Body of pancreas (tissue), 4 donors: ENCODE measurements at places on chromosomes 16 and 17.

DNA sequence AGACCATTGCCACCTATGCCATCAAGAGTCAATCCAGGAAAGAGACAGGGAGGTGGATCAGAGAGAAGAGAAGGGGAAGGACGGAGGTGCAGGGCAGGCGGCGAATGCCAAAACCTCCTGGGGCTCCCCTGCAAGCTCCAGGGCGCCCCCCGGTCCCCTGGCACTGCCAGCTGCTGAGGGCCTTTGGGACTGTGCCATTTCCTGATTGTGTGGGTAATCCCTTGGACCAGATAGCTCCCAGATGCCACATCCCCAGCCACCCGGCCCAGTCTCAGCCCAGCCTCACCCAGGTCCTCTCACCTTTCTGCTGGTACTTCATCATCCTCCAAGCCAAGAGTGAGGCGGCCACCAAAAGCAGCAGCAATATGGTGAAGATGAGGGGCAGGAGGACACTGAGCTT lies 14.7 kb downstream of the CD300LF start:
- DNase-seq = no peak

GRCh38 chr17:9905902-9906301 lies 831 bp upstream of the RCVRN start:
- peak; percentile 17 for DNase-seq

GRCh38 chr17:36001110-36001771 lies at the start of gene CCL15:
Gene CCL15 (minus strand): TSS chr17:36001553. CDS start chr17:36001492, 61 bp downstream.
- no peak for DNase-seq

DNA sequence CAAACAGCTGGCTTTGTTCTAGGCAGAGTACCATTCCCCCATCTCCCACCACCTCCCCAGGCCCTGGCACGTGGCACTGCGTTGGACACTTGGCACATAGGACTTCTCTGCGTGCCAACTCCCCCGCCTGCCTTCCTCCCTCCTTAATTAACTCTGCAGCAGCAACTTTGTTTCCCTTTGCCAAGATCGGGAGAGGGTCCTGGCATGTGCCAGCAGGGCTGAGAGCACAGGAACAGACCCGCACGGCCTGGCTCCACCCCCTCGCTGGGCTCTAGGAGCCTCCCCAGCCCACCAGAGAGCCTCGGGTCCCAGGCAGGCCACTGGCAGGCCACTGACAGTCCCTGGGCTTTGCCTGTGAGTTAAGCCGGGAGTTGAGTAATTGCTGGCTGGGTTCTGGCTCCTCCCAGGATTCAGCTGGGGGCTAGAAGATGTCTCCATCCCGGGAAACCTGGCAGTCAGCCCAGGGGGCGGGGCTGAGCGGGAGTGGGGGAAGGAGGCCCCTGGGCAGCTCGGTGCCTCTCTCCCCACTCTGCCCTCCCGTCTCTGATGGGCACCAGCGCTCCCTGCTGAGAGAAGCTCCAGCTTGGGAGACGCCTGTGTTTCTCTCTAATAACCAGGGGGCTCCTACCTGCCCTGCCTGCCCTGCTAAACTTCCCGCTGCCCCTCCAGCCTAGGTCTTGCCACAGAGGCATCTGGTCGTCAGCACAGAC lies 224.0 kb upstream of the TNRC6C start:
- peak; percentile 52 for DNase-seq

DNA sequence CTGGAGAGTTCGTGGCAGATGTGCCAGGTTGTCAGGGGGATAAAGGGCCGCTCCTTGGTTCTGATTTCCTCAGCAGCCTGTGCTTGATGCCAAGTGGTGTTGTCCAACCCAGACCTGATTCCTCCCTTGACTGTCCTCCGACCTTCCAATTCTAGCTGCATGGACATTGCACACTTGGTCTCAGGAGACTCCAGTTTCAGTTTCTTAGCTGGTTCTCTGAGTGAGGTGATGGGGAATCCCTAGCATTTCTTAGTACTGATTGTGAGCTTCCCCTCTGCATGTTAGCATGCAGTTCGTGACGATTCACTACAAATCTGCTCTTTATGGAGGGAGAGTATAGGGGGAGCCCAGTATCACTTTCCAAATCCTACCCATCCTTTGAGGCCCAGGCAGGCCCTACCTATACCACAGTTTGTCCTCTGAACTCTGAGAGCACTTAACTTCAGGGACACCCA lies 12.4 kb upstream of the CCR7 start:
- no peak for DNase-seq

- DNase-seq = no peak
Measured at GRCh38 chr16:8388684-8389083, 201.6 kb downstream of the TMEM114 start.

- DNase-seq = no peak
Measured at GRCh38 chr17:49582055-49582722, 6.5 kb downstream of the NXPH3 start.
